ENCODE measurements at places on chromosomes 3 and 15. TPM values are rescaled to one million over a fixed set of nuclear protein-coding genes. Genes with fewer than 3 reads are reported as not detected.

Gene GASK1A
- total RNA-seq = 0.92 TPM

Gene CYP1A2
- total RNA-seq = not detected

GRCh38 chr15:35061161-35061824, 23.8 kb downstream of the NANOGP8 start:
- DNase-seq = no peak

GRCh38 chr3:102741694-102742093, 306.9 kb downstream of the ZPLD1 start:
- DNase-seq = no peak

Gene SLC30A4
- 4.0 TPM for total RNA-seq

Gene RBPMS2
- total RNA-seq = 255 TPM

GRCh38 chr15:66730168-66731021, 28.4 kb downstream of the SMAD6 start:
- no peak for DNase-seq

DNA sequence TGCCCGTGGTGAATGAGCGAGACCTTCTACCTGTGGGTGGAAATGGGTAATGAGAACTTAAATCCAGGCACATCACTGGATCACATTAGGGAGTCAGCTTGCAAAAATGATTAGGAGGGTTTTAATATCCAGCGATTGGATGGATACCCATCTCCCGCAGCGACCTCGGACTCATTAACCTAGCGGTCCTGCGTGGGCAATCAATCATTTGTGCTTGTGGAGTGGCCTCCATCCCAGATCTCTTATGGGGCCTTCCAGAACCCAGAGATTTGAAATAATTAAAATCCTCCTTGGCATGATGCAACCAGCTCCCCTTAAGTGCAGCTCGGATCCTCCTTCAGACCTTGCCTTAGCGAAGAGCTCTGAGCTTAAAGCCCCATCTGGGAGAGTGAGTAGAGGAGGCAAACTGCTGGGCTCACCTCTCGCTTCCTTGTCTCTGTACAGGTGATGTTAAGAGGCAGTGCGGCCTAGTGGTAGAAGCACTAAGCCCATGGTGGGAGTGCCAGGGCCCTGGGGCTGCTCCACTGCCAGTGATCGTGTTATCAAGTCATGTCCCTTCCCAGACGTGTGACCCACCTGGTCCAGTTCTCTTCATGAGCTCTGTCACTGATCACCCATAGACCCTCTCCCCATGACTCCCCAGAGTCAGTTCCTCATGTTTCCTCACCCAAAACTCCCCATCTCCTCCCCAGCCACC, 285.2 kb upstream of the TLE3 start:
- peak; percentile 50 for DNase-seq

- no peak for DNase-seq
These were observed 11.4 kb downstream of the ACTC1 start for GRCh38 chr15:34783991-34784390.

Gene ATP2B2
- total RNA-seq = 0.14 TPM

- no peak for DNase-seq
These were observed at the start of gene LIPH for GRCh38 chr3:185552358-185552877. Gene LIPH (minus strand): TSS chr3:185552588. CDS start chr3:185552471, 117 bp downstream.

Gene ZCWPW2
- total RNA-seq = 2.0 TPM

DNA sequence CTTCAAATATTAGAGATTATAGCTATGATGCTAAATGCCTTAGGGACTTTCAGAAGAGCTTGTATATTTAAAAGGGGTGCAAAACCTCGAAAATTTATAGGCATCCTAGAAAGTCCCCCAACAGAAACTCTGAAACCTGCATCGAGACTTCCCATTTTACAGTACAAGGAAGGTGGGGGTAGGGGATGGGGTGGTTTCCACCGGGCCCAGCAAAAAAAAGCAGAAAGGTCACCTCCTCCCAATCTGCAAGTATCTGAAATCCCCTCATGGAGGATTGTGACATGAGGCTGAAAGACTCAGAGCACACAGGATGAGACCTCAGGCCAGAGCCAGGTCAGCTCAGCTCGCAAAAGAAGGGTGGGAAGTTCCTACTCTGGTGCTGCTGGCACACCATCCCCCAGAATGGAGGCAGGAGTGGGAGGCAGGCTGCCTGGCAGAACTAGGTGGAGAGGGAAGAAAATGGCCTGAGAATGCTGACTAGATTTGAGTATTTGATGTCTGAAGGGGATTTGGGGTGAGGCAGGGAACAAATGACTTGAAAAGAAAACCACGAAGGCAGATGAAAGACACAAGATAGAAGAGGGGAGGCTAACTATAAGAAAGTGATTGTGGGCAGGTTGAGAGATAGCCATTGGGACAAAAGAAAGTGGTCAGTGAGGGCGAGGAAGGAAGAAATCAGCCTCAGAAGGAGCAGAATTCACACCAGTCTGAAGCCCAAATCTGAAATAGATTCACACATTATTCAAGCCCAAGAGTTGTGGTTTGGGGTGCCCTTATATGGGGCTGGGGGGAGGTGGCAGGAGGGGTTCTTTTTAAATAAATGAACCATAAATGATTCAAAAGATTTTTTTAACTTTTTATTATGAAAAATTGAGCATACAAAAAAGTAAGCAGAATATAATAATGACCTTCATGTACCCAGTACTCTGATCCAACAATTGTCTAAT, 22.5 kb upstream of the TSC22D2 start:
- DNase-seq = no peak

GRCh38 chr3:174583396-174583795, 275.7 kb upstream of the NAALADL2 start:
- no peak for DNase-seq

Gene AHSG
- total RNA-seq = not detected

GRCh38 chr3:52036222-52036694, 20.1 kb downstream of the DUSP7 start:
- DNase-seq = no peak

GRCh38 chr3:31833391-31834190, 147.5 kb downstream of the OSBPL10 start:
- no peak for DNase-seq

DNA sequence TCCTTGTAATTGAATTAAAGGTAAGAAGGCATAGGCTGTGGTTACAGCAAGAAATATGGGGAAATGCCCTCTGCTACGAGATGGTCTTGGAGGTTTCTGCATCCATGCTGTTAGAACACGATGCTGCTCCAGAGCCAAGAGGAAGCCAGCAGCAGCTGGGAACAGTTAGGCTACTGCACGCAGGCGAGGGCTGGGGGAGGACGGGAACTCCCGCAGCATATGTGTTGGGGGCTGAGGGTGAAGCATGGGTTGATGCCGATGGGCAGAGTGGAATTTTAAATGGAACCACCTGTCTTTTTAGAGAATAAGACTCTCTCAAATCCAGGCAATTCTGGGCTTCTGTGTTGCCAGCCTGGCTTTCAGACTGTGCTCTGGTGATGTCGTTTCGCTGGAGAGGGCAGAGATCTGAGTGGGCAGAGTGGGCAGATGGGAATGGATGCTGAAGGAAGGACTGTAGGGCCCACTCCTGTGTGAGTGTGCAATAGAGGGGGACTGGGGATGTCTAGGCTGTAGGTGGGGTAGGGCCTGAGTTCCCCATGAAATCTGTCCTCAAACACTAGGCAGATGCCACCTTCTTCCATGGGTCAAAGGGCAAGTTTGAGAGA, 417.0 kb upstream of the TPM1 start:
- DNase-seq = no peak

- DNase-seq = no peak
These were observed 157.4 kb upstream of the GMNC start for GRCh38 chr3:191019855-191020254.

Gene HRH1
- total RNA-seq = 1.8 TPM

Gene CAMK1
- 18.4 TPM for total RNA-seq

Gene SUSD5
- total RNA-seq = 2.8 TPM

- no peak for DNase-seq
These were observed 36.9 kb upstream of the FSIP1 start for GRCh38 chr15:39819533-39819932.

Gene ADAMTSL3
- total RNA-seq = 11.5 TPM

Gene TEX55
- total RNA-seq = not detected

Gene BDH1
- total RNA-seq = 43.1 TPM

GRCh38 chr3:60645801-60646200, 605.5 kb downstream of the FHIT start:
- no peak for DNase-seq

Gene PSMD2
- total RNA-seq = 228 TPM

Gene TRIM42
- not detected for total RNA-seq

GRCh38 chr15:89514596-89515406, 18.4 kb upstream of the RHCG start:
- DNase-seq = peak; percentile 69

GRCh38 chr15:91336687-91337086, 236.6 kb downstream of the SV2B start:
- no peak for DNase-seq
